ENCODE measurements at places on chromosomes 11 and 22.

GRCh38 chr11:31019786-31020185 is 349.8 kb downstream of the DCDC1 start:
- DNase-seq, result no peak

GRCh38 chr22:49053578-49053977 is 774.1 kb downstream of the BRD1 start:
- DNase-seq, result no peak

DNA sequence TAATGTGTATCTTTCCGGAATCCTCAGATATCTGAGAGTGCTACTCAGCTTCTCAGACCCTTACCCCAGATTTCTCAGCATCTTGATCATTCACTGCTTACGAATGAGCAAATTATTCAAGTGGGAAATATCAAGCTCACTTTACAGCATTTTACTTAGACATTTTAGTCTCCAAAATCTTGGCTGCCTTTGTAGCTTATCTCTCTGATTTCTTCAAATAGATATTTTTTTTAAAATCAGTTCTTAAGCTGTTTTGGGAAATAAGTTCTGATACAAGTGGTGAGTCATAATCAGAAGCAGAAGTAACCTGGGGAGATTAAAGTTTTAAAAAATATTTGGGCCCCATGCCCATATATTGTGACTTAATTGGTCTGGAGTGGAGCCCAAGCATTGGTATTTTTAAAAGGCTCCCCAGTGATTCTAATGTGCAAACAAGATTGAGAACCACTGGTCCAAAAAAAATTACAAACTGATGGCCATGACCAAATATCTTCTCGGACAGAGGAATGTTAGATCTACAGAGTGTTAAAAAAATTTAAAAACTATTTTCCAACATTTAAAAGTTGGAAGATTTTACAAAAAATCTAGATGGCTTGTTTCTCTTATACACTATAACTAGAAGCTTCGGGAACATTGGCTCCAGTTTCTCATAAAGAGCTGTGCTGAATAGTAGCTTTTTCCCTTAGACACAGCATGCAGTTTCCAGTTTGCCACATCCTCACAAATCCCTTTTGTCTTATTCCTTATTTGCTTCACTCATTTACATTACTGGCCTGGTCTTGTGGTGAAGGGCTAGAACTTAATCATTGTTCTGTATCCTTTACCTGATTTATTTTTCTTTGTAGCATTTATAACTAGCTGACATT is 87.8 kb upstream of the BMAL1 start:
- no peak for DNase-seq

- DNase-seq, result no peak
Measured at GRCh38 chr11:78315724-78316123, 101.9 kb downstream of the GAB2 start.

- no peak for DNase-seq
Measured at GRCh38 chr22:49883294-49883640, 29.6 kb downstream of the ZBED4 start.

- peak; percentile 22 for DNase-seq
Measured at GRCh38 chr11:113681711-113682413, 24.2 kb downstream of the TMPRSS5 start.

DNA sequence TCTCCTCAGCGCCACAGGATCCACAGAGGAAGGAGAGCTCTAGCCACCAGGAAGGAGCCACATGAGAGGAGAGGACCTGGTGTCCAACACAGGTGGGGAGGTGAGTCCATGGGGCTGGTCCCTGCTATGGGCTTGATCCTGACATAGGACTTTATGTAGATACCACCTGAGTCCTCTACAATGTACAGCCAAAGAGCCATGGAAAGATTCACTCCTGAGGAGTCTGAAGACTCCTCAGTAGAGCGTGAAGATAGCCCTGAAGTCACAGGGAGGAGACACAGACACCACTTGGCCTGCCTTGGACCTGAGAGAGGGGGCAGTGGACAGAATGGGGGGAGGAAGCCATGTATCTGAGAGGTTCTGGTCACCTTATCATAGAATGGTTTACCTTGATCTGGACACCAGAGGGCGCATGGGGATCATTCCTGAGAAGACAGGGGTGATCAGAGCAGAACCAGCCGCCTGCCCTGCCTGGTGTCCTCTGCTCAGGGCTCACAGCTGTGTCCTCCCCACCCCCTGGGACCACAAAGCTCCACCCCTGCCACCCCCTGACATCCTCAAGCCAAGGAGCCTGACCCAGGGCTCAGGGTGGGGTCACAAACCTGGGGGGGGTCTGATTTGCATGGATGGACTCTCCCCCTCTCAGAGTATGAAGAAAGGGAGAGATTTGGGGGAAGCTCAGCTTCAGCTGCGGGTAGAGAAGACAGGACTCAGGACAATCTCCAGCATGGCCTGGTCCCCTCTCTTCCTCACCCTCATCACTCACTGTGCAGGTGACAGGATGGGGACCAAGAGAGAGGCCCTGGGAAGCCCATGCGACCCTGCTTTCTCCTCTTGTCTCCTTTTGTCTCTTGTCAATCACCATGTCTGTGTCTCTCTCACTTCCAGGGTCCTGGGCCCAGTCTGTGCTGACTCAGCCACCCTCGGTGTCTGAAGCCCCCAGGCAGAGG is 77.0 kb downstream of the ZNF280B start:
- DNase-seq, result peak; percentile 50

DNA sequence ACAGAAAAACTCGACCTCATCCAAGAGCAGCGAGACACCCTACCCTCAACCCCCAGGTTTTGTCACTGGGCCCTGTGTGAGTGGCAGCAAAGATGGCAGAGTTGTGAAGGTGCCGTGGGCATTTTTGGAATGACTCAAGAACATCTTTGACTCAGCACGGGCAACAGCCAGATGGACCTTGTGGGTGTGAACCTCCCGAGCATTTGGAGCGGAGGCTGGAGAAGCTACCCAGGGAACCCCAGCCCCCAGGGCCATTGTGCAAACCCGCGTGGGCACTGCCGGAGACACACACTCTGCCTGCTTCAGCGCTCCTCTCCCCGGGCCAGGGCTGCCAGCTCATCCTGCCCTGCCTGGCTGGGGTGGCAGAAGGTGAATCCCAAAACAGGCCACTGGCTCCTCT is 66.1 kb downstream of the PANX1 start:
- no peak for DNase-seq

- peak; percentile 41 for DNase-seq
Measured at GRCh38 chr11:8913961-8914660, 3.1 kb downstream of the AKIP1 start.

DNA sequence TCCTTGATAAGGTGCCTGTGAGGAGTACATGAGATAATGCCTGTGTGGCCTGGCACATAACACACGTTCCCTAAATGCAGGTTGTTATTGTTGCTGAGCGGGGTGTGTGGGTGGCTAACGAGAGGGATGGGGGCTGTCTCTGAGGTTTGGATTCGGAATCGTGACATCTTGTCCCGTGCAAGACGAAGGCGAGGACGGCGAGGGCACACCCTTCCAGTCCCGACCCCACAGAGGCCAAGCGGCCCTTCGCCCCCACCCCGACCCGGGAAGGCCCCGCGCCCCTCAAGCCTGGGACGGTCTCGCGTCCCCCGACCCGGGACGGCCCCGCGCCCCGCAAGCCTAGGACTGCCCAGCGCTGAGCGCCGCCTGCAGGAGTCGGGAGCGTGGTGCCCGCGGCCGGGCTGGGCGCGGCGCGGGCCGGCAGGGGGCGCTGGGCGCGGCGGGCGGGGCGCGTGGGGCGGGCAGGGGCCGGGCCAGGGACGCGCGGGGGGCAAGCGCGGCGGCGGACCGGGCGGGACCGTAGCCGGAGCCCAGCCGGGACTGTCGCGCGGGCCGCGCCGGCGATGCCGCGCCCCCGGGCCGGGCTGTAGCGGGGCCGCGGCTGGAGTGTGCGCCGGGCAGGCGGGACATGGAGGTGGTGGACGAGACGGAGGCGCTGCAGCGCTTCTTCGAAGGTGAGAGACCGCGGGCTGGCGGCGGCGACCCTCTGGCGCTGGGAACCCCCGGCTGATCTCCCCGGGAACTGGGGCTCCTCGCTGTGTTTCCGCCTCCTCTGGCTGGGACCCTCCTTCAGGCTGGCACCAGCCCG is at the start of gene MYRF:
Gene MYRF, plus strand, starts transcription at position 520 of the 808 bp plus-strand sequence. Its CDS starts 109 bp downstream, at position 629.
- peak; percentile 19 for DNase-seq

DNA sequence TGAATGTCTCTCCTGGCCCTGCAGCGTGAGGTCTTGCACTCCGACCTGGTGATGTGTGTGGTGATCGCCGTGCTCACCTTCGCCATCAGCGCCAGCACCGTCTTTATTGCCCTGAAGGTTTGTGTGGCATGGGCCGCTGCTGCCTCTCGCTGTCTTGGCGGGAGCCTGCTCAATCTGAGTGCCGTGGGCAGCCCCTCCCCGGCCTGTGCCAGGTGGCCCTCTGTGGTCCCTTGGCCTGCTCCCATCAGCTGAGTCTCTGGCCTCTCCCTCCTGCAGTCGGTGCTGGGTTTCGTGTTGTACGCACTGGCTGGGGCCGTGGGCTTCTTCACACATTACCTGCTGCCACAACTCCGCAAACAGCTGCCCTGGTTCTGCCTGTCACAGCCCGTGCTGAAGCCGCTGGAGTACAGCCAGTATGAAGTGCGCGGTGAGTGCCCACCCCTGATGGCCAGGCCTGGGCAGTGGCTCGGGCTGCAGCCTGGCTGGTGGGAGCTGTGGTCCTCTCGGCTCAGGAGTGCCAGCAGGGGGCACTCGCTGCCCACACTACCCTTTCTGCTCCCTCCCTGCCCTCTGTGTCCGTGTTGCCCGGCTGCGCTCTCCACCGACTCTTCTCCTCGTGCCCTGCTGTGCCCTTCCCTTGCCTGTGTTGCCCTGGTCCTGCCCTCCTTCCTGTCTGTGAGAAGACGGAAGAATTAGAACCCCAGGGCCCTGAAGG is 10.2 kb downstream of the PCNX3 start:
- DNase-seq, result peak; percentile 12

GRCh38 chr11:797296-798092 is 587 bp downstream of the SLC25A22 start:
- peak; percentile 90 for DNase-seq

- DNase-seq, result peak; percentile 87
Measured at GRCh38 chr11:777288-778255, at the start of gene GATD1. Gene GATD1, minus strand, starts transcription at chr11:777487. Its CDS starts 25 bp downstream, at chr11:777462.

DNA sequence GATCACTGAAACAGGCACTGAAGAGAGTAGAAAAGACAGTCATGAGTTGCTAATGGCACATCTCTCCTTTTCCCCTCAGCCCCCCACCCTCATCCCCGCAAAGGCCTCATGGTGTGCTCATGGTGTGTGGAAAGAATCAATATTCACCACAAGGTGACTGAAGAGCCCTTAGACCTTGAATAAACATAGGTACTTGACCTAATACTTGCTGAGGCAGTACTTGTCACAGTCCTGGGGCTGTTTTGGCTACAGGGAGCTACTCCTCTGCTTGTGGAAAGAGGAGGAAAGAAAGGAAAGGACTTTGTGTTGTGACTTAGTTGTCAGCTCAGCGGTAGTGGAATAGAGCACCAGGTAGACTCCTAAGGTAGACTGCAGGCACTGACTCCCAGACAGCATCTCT is 537.8 kb upstream of the CCDC179 start:
- DNase-seq, result no peak

GRCh38 chr22:41099036-41099435 is 6.6 kb downstream of the EP300 start:
- no peak for DNase-seq

DNA sequence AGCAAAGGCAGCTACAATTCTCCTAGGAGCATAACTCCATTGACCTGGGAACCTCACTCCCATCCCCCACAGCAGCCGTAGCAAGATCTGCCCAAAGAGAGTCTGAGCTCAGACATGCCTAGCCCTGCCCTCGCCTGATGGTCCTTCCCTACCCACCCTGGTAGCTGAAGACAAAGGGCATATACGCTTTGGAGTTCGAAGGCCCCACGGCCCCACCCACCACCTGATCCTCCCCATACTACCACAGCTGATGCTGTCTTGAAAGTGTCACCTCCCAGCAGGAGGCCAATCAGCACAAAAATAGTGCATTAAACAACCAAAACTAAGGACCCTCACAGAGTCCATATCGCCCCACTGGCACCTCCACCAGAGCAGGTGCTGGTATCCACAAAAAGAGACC is 22.6 kb upstream of the GNAZ start:
- no peak for DNase-seq

DNA sequence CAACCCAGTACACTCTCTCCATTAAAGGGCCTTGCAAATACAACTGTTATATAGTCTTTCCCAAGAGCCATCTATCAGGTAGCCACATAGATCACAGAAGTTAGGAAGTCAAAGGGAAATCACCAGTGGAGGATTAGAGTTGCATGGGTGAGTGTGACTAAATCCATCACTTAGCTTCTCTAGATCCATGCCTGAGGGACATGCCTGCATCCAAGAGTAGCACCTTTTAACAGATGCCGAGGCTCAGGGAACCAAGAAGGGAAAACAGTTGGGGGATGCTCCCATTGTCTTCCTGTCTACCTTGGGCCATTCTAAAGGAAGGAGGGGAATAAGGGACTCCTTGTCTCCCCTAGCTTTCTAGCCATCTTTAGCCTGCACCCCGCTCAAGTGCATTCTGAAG is 77.9 kb downstream of the XRRA1 start:
- DNase-seq, result no peak

- DNase-seq, result no peak
Measured at GRCh38 chr22:45754822-45755221, 83.2 kb downstream of the ATXN10 start.

DNA sequence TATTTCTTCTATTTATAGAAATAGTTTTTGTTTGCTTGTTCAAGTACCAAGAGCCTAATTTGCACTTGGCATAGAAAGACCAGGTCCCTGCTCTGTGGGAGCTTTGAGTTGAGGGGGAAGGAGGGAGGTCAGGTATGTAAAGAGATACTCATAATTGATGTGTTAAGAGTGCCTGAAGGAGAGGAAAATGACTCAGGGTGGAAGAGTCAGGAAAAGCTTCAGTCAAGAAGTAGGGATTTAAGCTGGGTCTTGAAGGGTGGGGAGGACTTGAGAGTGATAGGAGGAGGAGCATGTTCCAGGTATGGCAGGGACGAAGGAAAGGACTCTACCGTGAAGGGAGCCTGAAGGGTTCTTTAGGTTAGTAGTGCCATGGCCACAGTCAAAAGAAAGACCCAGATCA is 9.0 kb downstream of the RBX1 start:
- DNase-seq, result no peak

GRCh38 chr22:30453731-30454510 is 17.9 kb downstream of the SEC14L3 start:
- no peak for DNase-seq

- DNase-seq, result peak; percentile 26
Measured at GRCh38 chr11:11230802-11231562, 122.1 kb downstream of the CSNK2A3 start.

DNA sequence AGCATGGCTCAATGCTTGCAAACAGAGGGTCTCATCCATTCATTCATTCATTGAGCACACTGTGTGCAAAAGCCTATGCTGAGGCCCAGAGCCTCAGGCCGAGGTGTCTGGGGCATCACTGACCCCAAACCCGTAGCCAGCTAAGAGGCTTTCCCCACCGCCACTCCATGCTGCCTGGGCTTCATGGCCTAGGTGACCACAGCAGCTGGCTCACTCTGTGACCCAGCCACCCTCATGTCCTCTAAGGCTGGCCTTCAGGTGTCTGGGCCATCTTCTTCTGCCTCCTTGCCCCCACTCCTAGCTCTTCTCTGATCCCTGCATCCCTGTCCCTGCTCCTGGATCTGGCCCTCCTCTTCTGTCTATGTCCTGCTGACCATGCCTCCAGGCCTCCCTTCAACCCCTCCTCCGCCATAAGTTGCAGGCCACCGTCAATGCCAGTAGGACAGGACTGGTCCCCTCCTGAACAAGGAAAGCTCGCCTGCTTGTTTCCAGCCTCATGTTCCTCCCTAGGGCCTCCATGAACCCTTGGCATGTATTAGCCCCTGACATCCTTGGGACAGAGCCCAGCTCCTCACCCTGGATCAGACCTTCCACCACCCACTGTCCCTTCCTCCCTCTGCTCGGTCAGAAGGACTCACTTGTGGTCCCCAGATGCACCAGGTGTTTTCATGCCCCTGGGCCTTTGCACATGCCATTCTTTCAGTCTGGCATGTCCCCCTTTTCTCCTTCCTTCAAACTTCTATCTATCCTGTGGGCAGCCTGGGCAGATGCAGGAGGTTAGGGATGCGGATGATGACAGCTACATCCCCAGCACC is 92.8 kb downstream of the MYEOV start:
- DNase-seq, result no peak

Data from NCI-H2081 (cell line).